MG63 (cell line): ENCODE measurements at places on chromosomes 6 and 20.

DNA sequence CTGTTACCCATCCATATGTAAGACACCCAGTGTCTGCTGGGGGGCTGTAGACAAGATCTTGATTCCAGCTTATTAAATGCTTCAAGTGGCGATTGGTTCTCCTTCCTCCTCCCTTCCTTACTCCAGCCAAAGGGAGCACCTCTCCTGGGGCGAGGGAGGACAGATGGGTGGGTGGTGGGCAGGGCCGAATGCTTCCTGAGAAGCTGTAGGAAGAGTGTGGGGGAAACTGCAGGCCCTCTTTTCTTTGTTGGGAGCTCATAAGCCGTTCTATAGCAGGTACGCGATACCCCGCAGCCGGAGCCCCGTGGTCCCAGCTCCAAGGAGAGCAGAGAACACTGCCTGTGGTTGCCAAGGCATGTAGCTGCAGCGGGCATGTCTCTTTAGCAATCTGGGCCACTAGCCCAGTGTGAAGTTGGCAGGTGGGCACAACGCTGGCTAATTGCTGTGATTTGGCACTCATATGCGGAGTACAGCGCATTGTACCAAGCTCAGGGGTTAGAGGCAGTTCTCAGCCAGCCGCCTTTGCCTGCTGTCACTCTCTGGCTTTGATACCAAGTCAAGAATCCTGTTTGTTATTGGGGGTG, 14.7 kb upstream of the KCNG1 start:
- DNase-seq, result peak; percentile 32

DNA sequence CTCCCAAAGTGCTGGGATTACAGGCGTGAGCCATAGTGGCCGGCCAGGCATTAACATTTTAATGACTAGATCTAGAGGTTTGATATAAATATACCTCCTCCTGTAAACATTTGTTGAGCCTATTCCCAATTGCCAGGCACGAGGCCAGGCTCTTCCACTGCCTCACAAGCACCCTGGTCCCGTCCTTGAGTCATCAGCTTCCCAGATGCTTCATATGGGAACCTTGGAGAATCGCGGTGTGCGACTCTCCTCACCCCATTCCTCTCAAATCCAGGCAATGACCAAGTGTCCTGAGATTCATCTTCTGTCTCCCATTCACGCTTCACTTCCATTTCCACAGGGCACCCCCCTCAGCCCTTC, 35.9 kb upstream of the PIM1 start:
- DNase-seq, result peak; percentile 97

DNA sequence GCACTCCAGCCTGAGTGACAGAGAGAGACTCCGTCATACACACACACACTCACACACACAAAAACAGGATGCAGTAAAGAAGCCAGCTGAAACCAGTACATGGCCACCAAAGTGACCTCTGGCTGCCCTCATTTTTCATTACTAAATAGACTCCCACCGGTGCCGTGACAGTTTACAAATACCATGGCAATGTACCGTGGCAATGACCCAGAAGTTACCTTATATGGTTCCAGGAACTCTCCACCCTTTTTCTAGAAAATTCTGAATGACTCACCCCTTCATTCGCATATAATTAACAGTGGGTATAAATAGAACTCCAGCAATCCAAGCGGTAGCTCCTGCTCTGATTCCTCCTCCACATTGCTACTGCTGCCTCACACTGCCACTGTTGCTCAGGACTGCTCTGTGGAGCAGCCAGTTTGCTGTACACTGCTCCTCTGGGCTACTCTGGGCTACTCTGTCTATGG, 57.7 kb downstream of the SNX5 start:
- DNase-seq, result no peak

- no peak for DNase-seq
Observed at GRCh38 chr6:251920-252319, 40.4 kb upstream of the DUSP22 start.

DNA sequence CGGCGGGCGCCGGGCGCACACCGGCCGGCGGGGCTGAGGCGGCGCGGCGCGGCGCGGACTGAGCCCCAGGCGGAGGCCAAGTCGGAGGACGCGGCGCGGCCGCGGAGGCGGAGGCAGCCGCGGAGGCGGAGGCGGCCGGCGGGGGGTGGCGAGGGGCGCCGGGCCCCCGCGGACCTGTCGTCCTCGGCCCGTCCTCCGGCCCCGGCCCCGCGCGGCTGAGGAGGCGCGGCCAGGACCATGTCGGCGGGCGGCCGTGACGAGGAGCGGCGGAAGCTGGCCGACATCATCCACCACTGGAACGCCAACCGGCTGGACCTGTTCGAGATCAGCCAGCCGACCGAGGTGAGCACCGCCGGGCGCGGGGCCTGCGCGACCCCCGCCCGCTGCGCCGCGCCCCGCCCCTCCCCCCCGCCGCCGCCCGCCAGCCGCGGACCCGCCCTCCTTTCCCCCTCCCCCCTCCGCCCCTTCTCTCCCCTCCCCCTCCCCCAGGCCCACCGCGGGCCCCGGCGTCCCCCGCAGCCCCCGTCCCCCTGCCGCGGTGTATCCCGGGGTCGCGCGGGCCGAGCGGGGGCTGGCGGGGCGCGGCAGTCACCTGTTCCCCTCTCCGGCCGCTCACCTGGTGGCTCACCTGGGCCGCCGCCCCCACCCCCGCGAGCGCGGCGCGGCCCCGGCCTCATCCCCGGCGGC, at the start of gene AFDN:
Gene AFDN (plus strand): TSS at position 16 of the 687 bp plus-strand sequence. CDS start 222 bp downstream, at position 238.
- DNase-seq, result peak; percentile 39

DNA sequence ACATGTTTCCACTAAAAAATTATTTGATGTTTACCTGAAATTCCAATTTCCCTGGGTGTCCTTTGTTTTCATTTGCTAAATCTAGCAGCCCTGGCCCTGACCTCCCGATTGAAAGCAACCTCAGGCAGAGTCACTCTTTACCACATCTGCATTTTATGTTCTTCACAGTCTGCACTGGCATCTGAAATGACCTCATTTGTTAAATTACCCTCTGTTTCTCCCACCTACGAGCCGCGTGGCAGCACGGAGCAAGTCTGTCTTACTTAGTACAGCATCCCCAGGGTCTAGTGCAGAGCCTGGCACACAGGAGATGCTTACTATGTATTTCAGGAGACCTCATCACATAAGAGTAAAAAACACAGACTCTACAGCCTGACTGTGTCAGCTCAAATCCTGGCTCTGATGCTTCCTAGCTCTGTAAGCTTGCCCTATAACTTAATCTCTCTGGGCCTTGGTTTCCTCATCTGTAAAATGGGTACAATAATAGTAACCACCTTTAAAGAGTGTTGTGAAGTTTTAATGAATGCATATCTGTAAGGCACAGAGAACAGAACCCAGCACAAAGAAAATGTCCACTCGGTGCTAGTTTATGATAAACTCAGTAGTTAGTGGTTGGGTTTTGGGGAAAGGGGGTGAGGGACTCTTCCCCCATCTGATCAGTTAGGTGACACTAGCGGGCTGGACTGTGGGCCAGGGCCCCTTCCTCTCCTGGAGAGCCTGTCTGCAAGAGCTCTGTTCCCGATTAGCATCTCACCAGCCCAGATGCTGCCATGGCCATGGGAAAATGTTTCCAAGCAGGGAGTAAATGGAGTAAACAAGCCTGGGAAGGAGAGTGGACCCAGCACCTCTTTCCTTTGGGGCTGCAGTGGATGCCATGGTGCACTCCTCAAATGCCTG, 88.2 kb downstream of the PREX1 start:
- no peak for DNase-seq

- DNase-seq, result peak; percentile 38
Observed at GRCh38 chr20:49676581-49677291, 36.9 kb downstream of the B4GALT5 start.

DNA sequence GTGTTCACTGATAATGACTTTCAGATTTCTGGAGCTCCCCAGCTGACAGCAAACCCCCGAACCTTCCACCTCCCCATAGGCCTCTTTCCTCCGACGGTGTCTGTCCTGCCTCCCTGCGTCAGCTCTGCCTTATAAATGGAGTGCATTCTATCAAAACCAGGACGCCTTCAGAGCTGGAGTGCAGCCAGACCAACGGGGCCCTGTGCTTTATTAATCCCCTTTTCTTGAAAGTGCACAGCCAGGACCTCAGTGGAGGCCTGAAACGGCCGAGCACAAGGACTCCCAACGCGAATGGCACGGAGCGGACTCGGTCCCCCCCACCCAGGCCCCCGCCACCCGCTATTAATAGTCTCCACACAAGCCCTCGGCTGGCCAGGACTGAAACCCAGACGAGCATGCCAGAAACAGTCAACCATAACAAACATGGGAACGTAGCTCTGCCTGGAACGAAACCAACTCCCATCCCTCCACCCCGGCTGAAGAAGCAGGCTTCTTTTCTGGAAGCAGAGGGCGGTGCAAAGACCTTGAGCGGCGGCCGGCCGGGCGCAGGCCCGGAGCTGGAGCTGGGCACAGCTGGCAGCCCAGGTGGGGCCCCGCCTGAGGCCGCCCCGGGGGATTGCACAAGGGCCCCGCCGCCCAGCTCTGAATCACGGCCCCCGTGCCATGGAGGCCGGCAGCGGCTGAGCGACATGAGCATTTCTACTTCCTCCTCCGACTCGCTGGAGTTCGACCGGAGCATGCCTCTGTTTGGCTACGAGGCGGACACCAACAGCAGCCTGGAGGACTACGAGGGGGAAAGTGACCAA, 42.3 kb upstream of the NAA20 start:
- DNase-seq, result peak; percentile 82

DNA sequence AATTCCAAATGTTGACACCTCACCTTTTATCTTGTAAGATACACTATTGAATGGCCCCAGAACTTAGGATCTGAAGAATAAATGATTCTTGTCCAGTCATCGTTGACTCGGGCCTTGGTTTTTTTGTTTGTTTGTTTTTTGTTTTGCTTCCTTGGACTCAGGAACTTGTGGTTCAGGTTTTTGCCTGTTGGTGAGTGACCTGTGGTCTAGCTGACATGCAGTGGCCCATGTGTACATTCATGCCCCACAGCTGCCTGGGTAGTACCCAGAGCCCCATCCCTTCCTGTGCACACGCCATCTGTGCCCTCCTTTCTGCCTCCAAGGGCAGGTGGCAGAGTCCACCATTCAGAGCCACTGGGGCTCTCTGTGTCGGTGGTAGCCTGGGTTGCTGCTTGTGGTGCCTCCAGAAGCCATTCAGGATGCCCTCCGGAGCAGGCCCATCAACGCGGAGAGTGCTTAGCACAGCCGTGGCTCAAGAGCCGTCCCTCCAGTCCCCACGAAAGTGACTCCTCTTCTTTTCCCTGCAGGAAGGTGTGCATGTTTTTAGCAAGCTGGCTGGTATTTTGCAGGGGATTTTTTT, 85.9 kb downstream of the SYNJ2 start:
- DNase-seq, result no peak

- no peak for DNase-seq
Observed at GRCh38 chr6:105102186-105102585, 77.6 kb downstream of the POPDC3 start.

- DNase-seq, result no peak
Observed at GRCh38 chr6:44276667-44277640, 6.7 kb downstream of the TMEM151B start.

- no peak for DNase-seq
Observed at GRCh38 chr6:107853230-107853629, 29.1 kb upstream of the SCML4 start.

- no peak for DNase-seq
Observed at GRCh38 chr6:159929819-159930218, 39.0 kb downstream of the MAS1 start.

DNA sequence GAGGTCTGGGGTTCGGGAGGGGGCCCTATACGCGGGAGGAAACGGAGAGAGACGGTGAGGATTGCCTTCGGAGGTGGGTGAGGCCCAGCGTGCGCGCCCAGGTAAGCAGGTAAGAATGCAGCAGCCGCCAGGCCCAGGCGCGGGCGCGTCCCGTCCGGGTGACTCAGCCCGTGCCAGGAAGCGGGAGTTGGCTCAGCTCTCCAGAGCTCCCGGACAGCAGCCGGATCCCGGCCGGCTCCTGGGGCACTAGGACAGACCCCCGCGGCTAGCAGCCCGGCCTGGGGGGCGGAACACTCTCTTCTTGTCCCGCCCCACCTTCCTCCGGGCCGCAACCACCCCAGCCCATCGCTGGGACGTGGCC, 1.5 kb upstream of the MDFI start:
- DNase-seq, result no peak

GRCh38 chr6:47023573-47023972, 18.6 kb downstream of the ADGRF1 start:
- no peak for DNase-seq

DNA sequence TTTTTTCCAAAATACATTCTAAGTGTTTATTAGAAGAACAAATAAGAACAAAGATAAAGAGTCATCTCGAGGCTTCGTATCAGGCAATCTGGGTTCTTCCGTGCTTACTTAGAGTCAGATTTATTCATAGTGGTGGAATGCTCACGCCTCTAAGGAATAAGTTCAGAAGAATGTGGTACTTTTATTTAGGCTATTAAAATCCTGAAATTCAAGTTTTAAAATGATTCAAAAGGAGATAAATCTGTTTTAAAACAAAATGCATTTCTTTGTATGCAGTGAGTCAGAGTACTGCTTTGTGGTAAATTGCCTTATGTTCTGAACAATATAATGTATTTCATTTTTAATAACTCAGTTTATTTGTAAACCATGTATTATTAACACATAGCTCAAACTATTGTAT, 89.1 kb downstream of the FUT9 start:
- DNase-seq, result no peak

GRCh38 chr6:14431385-14432330, 314.1 kb downstream of the CD83 start:
- no peak for DNase-seq

- DNase-seq, result no peak
Observed at GRCh38 chr20:20220134-20220533, 147.8 kb upstream of the INSM1 start.

DNA sequence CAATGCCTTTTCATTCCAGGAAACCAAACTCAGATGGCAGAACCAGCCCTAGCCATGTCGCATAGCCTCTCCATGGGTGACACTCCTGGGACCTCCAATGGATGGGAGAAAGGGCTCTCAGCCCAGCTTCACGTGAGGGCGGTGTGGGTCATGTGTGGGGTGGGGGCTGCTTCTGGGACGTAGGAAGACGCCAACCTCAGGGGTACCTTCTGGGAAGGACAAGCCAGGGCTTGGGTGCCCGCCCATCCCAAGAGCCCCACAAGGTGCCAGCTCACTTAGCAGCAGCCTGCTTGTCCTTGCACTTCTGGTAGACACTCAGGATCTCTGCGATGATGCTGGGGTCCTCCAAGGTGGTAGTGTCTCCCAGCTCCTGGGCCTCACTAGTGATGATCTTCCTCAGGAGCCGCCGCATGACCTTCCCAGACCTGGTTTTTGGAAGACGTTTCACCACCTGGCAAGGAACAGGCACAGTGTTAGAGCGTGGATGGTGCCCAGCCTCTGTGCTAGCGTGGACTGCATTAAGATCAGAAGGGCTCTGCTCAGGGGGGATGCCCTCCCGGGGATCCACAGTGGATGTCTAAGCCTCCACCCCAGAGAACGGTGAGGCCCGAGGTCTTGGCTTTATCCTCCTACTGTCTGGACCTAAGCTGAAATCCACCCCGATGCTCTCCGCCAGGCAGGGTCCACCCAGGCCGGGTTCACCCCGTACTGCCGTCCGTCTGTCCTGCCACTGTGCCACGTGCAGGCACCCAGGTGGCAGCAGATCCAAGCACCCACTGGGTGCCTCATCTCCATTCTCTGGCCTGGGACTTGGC, 15.1 kb upstream of the APMAP start:
- no peak for DNase-seq
